Activated CD4-positive, alpha-beta memory T cell treated with anti-CD3 and anti-CD28 coated beads for 36 hours (primary cell): ENCODE measurements at places on chromosomes 5 and 9. TPM values are rescaled to one million over a fixed set of nuclear protein-coding genes. Genes with fewer than 3 reads are reported as not detected.

Gene ENTREP1
- 0.07 TPM for total RNA-seq

Gene SLC24A2
- not detected for total RNA-seq

Gene TMEM215
- total RNA-seq, result not detected

Gene KLHL3
- total RNA-seq, result 3.4 TPM

Gene NACC2
- total RNA-seq, result 8.5 TPM

Gene NTNG2
- total RNA-seq, result 0.77 TPM

Gene JADE2
- total RNA-seq, result 81.6 TPM

Gene KIF4B
- 0.05 TPM for total RNA-seq

Gene PCDHA9
- total RNA-seq, result not detected

Gene SLC34A3
- total RNA-seq, result not detected

Gene PDE6A
- total RNA-seq, result not detected

Gene NIPAL4
- 2.5 TPM for total RNA-seq

Gene ADAMTS2
- not detected for total RNA-seq

Gene OSMR
- total RNA-seq, result 0.10 TPM

Gene NUTM2F
- not detected for total RNA-seq

Gene PRRX2
- total RNA-seq, result 0.58 TPM

Gene MAMDC4
- total RNA-seq, result 13.0 TPM

Gene TRIM36
- total RNA-seq, result not detected

Gene FYB1
- total RNA-seq, result 106 TPM

Gene ZNF879
- 2.4 TPM for total RNA-seq

Gene GFI1B
- not detected for total RNA-seq

Gene PITX1
- total RNA-seq, result 0.14 TPM

Gene WDR36
- total RNA-seq, result 44.1 TPM

Gene F2RL1
- 2.9 TPM for total RNA-seq

Gene TRIM23
- total RNA-seq, result 5.6 TPM

Gene PTGES
- not detected for total RNA-seq

Gene GPR151
- total RNA-seq, result not detected

Gene SLC6A7
- not detected for total RNA-seq

Gene MFAP3
- total RNA-seq, result 10.0 TPM

Gene PCDHA5
- total RNA-seq, result not detected

Gene HRH2
- total RNA-seq, result 11.8 TPM

Gene IFNB1
- 1.7 TPM for total RNA-seq

Gene AMBP
- not detected for total RNA-seq

Gene IFNA13
- not detected for total RNA-seq

Gene CA9
- 0.90 TPM for total RNA-seq

Gene RRAGA
- total RNA-seq, result 43.8 TPM

Gene LCN1
- total RNA-seq, result not detected

Gene MUSK
- total RNA-seq, result not detected
